ENCODE measurements at places on chromosomes 3 and 15. TPM values are rescaled to one million over a fixed set of nuclear protein-coding genes. Genes with fewer than 3 reads are reported as not detected.

The MUSTN1 gene
- 1.8 TPM for total RNA-seq

The GUCA1C gene
- not detected for total RNA-seq

The USP19 gene
- 86.4 TPM for total RNA-seq

The GATA2 gene
- total RNA-seq: 23.9 TPM

The CCRL2 gene
- total RNA-seq: 0.17 TPM

The NME9 gene
- 3.7 TPM for total RNA-seq

DNA sequence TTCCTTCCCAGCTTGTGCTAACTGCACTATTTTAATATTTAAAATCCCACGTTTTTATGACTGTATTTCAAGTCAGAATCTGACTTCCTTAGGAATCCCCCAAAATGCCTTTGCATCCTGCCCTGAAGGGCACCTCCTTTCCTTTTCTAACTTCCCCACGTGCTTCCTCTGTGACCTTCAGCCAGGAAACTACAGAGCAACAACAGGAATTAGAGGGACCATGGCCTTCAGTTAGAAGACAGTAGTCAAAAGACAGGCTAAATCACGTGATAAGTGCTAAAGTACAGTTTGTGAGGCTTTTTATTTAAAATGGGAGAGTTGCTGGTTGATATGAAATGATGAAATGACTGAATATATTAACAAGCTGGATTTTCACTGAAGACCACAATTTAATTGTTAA is 11.8 kb upstream of the ABHD10 start:
- DNase-seq: no peak

DNA sequence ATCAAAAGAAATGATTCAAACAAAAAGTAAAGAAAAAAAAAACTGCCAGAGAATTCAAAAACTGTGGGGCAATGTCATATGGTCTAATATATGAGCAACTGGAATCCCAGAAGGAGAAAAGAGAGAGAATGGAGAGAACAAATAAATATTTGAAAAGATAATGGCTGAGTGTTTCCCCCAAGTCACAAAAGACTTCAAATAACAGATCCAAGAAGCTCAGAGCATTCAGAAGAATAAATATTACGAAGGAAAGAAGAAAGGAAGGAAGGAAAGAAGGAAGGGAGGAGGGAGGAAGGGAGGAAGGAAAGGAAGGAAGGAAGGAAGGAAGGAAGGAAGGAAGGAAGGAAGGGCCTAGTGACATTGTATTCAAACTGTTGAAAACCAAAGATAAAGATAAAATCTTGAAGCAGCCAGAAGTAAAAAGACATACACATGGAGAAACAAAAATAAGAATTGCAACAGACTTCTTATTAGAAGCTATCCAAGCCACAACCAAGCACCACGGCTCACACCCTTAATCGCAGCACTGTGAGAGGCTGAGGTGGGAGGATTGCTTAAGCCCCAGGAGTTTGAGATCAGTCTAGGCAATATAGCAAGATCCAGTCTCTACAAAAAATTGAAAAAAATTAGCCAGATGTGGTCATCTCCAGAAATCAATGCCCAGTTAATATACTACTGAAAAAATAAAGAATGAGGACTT is 118.9 kb upstream of the IGSF10 start:
- no peak for DNase-seq

DNA sequence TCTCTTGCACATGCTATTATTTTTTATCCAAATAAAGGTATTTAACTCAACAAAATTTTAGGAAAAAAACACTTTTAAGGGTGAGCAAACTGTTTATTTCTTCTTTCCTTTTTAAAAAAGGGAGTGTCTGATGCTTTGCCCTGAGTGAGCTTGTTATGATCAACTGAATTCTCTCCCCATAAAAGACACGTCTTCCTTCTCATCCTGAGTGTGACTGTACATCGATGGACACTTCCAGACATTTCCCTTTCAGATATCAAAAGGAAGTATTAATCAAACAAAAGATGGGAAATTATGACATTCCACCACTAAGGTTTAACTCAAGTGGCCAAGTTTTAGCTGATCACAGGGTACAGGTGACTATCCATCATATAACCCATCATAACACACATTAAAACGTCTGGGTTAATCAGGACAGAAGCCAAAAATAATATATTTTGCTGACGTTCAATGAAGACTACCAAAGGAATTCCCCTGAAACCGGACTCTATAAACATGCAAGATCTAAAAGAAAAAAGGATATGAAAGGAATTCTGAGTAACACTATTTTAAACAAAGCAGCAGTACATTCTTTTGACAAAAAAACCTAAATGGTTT is 354.8 kb downstream of the MECOM start:
- no peak for DNase-seq

- no peak for DNase-seq
These were observed 122.2 kb upstream of the DCBLD2 start for GRCh38 chr3:99023590-99024192.

DNA sequence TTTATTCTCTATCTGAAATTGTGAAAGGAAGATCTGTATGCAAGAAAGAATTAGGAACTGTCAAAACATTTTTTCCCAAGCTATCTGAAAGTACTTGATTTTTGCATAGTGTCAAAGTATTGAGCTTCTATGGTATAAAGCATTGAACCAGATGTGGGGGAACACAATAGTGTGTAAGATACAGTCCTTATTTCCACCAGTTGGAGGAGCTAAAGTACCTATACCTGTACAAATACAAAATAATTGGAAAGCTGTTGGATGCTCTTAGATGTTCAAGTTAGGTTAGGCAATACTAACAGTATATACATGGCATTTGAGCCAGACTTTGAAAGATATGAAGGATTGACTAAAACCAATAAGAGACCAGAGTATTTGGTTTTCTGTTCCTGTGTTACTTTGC is 148.4 kb downstream of the B3GALNT1 start:
- no peak for DNase-seq

DNA sequence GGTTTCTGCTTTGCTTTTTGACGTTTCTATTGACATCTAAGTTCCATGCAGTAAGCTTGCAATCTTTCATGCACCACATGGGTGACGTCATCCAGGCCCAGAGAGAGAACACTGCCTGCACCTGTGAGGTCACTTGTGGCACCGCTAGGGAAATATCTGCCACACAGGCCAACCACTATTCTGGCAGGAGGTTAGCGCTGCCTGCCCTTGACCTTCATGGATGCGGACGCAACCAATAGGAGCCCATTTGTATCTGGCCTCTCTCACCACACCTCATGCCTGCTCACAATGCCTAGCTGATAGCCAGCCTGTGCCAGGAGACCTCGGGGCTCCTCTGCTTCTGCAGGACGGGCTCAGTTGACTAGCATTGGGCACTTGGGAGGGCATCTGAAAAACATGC is 55.8 kb upstream of the PRR23E start:
- no peak for DNase-seq

GRCh38 chr15:91208371-91208770 is 108.3 kb downstream of the SV2B start:
- DNase-seq: no peak

- DNase-seq: no peak
These were observed 638 bp downstream of the WDR5B start for GRCh38 chr3:122415104-122415744.

GRCh38 chr15:36407647-36408046 is 171.8 kb upstream of the CDIN1 start:
- DNase-seq: no peak

Measured in type B pancreatic cell (in vitro differentiated cells).